GM23248 (cell line): ENCODE measurements at places on chromosomes 13 and 19. TPM values are rescaled to one million over a fixed set of nuclear protein-coding genes. Genes with fewer than 3 reads are reported as not detected.

The ZNF418 gene
- polyA plus RNA-seq, result 1.0 and 2.2 TPM in 2 replicates

The TLE6 gene
- 0.21 and 0.68 TPM in 2 replicates for polyA plus RNA-seq

The ZFP30 gene
- polyA plus RNA-seq, result 4.3 and 4.8 TPM in 2 replicates

The ANGPTL8 gene
- not detected in 2 replicates for polyA plus RNA-seq

The VSIG10L gene
- 0.61 and 1.4 TPM in 2 replicates for polyA plus RNA-seq

The CABP5 gene
- not detected in 2 replicates for polyA plus RNA-seq

The NLRP9 gene
- not detected in 2 replicates for polyA plus RNA-seq

The FGF14 gene
- 1.3 and 1.9 TPM in 2 replicates for polyA plus RNA-seq

The TMEM255B gene
- 6.8 and 8.2 TPM in 2 replicates for polyA plus RNA-seq

The ISOC2 gene
- 34.0 and 35.3 TPM in 2 replicates for polyA plus RNA-seq

The TTC9B gene
- 0.15 TPM in 1 of 2 replicates, not detected in the other for polyA plus RNA-seq

The ADAMTSL5 gene
- 19.3 and 23.3 TPM in 2 replicates for polyA plus RNA-seq

The FOSB gene
- 4.8 and 8.3 TPM in 2 replicates for polyA plus RNA-seq

The SIGLEC5 gene
- not detected in 2 replicates for polyA plus RNA-seq

The OBI1 gene
- polyA plus RNA-seq, result 7.9 and 10.4 TPM in 2 replicates

The PSG2 gene
- polyA plus RNA-seq, result 4.3 and 5.7 TPM in 2 replicates

The SOX21 gene
- not detected in 2 replicates for polyA plus RNA-seq

The CCDC70 gene
- polyA plus RNA-seq, result not detected in 2 replicates

The DHDH gene
- polyA plus RNA-seq, result not detected in 2 replicates

The ANGPTL4 gene
- 37.9 and 39.9 TPM in 2 replicates for polyA plus RNA-seq

The MZF1 gene
- polyA plus RNA-seq, result 6.7 and 9.0 TPM in 2 replicates

The LIM2 gene
- not detected in 2 replicates for polyA plus RNA-seq

The CLEC4G gene
- polyA plus RNA-seq, result not detected in 2 replicates

The REEP6 gene
- polyA plus RNA-seq, result 4.0 and 4.3 TPM in 2 replicates

The RYR1 gene
- polyA plus RNA-seq, result 0.04 TPM in 1 of 2 replicates, not detected in the other
